Testis (tissue), 5 donors: ENCODE measurements at places on chromosomes 1 and 21.

DNA sequence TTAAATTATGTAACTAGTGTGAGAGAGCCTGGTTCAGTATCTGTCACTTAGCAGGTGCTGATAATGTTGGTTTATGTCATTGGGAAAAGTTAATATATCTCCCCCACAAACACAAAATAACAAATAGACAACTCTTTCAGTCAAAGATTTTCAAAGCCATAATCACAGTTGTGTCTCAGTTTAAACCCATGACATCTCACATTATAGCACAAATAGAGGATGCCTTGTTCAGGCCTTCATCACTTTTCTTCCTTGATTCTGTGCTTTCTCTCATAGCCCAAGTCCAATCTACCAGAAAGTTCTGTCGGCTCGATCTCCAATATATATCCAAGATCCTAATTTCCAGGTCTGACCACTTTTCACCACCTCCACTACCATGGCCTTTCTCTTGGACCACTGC lies 6.2 kb upstream of the EPS15 start:
- no peak for DNase-seq

- no peak for DNase-seq
Measured at GRCh38 chr1:106027871-106028270, 1028.6 kb upstream of the PRMT6 start.

DNA sequence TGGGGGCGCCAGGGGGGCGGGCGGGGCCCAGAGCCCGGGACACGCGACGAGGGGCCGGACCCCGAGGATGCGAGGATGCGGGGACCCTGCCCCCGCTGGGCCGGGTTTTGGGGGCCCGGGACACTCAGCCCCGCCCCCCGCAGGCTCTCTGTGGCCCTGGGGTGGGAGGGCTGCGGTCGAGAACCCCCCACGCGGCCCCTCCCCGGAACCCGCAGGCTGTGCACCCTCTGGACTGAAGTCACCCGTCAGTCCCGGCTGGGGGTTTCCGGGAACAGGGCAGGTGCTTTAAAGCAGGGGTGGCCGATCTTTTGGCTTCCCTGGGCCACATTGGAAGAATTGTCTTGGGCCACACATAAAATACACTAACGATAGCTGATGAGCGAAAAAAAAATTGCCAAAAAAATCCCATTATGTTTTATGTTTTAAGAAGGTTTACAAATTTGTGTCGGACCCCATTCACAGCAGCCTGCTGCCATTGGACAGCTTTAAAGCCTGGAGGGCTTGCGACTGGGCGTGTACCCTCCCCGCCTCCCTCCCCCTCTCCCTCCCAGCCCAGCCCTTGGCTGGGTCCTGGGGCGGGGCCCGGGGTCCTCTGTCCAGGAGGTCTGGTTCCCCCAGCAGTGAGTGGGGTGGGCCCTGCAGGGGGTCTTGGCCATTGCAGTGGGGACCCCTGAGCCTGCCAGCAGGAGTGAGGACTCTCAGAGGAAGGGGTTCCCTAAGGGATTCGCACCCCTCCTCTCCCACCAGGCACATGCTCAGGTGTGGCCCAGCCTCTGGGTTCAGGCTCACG lies 21.6 kb upstream of the C1orf159 start:
- DNase-seq: no peak

GRCh38 chr1:95118067-95118499 lies 928 bp downstream of the TLCD4 start:
- no peak for DNase-seq
